NCI-H2171 treated with DMSO at 0.1 percent for 48 hours (cell line): ENCODE measurements at places on chromosomes 4 and X.

GRCh38 chr4:140257461-140258305 is 103.7 kb upstream of the MAML3 start:
- no peak for DNase-seq

- no peak for DNase-seq
Measured at GRCh38 chr4:151876381-151876988, 115.7 kb upstream of the GATB start.

DNA sequence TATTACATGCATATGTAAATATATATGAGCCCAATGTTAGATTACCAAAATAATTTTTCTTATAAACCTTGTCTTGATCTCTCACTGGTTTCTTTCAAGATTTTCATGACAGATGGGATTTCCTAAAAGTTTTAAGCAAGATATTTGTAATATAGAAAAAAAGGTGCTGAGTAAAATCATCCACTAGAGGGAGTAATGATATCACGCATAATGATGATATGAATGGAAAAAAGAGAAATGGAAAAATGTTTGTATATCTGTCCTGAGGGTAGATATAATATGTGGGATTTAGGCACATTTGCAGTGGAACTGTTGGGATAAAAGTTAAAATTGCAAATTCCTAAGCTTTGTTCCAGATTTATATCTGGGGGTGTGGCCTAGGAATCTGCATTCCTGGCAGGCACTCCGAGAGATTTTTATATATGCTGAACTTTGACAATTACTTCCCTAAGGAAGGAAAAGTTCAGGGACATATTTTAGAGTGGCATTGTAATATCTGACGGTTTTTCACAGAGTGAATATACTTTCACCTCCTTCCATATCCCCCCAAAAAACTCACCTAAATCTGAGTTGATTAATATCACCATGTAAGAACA is 60.5 kb downstream of the TMA16 start:
- peak; percentile 2 for DNase-seq

GRCh38 chr4:147550626-147551246 is 66.5 kb upstream of the TMEM184C start:
- DNase-seq, result no peak

GRCh38 chrX:55489314-55490009 is at the start of gene USP51:
TSS of gene USP51 (minus strand) at chrX:55489848. CDS start at chrX:55488939, 909 bp downstream.
- no peak for DNase-seq

- DNase-seq, result peak; percentile 56
Measured at GRCh38 chr4:52103319-52103718, 52.2 kb downstream of the SPATA18 start.

GRCh38 chr4:140308366-140309123 is 64.9 kb upstream of the SCOC start:
- DNase-seq, result peak; percentile 51

GRCh38 chrX:13506574-13506973 is 62.8 kb upstream of the EGFL6 start:
- peak; percentile 24 for DNase-seq

DNA sequence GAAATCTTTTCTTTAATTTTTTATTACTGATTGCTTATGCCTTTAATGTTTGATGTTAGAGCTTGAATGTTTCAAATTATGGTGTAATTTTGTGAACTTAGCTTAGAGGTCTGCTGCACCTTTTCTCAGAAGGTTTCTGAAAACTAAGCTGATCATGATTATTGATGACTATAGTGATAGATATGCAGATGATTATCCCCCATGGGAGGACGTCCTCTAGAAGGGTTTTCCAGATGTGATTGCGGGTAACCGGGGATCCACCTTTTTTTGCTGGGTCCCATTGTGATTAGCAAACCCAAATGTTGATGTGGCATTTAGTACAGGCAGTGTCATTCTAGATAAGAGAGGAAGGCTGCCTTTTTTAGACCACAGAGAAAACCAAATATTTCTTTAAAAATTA is 272.9 kb downstream of the FBXO8 start:
- no peak for DNase-seq

DNA sequence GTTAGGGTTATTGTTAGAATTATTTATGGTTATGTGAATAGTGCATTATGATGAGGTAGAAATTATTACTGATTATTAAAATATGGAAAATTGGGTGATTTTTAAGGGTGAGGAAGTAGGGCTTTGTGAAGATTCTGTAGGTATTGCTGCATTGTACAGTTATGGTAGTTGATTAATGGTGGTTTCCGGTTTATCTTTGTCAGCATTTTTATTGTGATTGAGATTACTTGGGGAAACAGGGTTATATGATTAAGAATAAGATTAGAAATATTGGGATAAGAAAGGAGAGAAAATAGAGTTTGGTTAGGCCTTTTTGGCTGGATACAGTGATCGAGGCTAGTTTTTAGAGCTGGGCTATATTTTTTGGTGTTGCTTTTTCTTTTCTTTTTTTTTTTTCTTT is 8.6 kb upstream of the IGBP1 start:
- no peak for DNase-seq

DNA sequence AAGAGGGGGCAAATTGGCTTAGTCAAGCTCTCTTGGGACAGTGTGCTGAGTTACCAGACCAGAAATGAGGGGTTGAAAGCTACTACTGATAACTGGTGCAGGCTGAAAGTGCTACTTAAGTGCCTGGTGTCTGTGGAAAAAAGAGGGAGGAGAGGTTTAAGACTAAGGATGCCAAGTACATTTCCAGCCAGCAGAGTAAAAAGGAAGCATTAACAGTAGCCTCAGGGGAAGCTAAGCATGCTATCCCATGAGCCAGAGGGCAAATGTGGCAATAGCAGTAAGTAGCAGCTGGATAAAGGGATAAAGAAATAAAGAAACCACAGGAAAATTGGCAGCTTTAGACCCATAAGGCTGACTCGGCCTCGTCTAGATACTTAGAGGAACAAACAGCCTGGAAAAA is 196.3 kb upstream of the MAB21L2 start:
- peak; percentile 46 for DNase-seq

GRCh38 chr4:185002784-185003183 is 15.5 kb upstream of the HELT start:
- DNase-seq, result no peak

GRCh38 chr4:48047896-48048295 is 31.3 kb downstream of the NIPAL1 start:
- no peak for DNase-seq

GRCh38 chr4:151865312-151865711 is 104.5 kb upstream of the GATB start:
- DNase-seq, result peak; percentile 85

DNA sequence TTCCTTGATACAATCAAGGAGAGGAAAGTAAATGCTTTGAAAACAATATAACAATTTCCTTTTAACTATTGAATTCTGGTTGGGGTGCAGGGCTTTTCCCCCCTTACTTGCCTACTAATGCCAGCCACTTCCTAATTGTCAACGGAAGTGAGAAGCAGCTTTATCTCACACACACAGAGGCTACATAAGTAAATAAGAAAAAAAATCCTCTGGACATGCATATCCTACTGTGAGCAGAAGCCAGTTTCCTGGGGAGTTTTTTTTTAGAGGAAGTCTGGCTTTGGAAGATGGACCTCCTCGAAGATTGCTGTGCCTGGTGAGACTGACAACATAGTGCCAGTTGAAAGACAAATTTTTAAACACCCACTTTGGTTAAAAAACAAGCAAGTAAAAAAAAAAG is 180.6 kb downstream of the OPHN1 start:
- DNase-seq, result no peak

DNA sequence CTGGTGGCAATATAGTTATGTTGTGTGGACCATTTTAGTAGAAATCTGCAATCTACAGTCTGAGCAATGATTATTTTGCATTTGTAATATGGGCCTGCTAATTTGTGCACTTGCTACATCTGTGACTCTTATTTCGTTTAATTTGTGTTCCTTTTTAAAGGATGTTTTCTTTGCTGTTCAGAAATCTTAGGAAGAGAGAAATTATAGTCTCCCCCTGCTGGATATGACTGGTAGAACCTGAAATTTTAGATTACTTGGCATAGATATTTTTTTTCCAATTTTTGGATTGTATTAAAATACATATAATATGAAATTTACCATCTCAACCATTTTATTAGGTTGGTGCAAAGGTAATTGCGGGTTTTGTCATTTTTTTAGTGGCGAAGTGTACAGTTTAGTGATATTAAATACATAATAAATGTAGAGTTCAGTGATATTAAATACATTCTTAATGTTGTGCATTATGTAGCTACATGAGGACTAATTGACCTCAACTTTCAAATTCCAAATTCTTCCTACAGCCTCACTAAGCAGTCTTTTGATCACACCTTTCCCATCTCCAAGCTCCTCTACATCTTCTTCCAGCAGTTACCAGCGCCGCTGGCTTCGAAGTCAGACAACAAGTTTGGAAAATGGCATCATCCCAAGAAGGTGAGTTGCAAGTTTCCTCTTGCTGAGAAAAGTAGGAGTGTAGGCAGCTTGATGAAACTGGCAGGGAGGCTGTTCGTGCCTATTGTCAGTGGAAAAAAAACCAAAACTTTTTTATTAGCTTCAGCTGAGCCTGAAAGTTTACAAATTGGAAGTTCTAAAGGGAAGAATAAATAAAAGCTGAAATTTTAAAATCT is 82.2 kb downstream of the FNIP2 start:
- peak; percentile 6 for DNase-seq

DNA sequence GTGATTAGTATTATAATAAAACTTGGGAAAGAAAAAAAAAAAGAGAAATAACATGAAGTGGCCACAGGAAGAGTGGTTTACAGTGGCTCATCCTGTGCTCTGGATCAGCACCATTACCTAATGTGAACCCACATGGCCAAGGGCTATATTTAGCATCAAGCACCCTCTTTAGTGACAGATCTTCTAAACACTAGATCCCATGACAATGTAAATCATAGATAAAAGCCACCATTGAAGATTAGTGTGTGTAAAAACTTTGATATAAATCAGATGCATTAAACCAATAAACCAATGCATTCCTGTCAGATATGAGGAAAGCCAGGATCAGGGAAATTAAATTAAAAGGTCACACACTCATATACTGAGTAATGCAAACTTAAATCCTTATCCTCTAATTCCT is 400.6 kb upstream of the MAGEB18 start:
- DNase-seq, result no peak

DNA sequence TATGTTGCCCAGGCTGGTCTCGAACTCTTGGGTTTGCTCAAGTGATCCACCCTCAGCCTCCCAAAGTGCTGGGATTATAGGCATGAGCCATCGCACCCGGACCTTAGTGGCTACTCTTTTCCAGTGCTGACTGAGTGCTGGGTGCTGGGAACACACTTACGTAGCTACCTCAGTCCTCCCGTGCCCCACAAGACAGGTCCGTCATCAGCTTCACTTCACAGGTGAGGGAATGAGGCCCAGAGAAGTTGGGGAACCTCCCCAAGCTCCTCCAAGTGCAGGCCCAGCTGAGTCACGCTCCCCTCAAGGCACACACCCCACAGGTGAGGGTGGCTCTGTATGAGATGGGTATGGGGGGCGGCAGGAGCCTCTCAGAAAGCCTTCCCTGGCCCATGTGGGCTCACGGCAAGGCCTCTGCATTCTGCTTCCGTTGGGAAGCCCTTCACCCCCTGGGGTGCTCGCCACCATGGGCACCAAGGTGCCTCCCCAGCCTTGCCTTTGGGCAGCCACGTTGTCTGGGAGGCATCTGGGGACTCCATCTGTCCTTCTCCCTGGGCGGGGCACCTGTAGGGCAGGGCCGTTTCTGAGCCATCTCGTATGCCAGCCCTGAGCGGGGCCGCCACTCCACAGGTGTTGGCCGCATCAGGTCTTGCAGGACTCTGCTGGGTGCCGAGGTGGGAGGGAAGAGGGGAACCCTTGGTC is 28.4 kb downstream of the NSG1 start:
- DNase-seq, result no peak

DNA sequence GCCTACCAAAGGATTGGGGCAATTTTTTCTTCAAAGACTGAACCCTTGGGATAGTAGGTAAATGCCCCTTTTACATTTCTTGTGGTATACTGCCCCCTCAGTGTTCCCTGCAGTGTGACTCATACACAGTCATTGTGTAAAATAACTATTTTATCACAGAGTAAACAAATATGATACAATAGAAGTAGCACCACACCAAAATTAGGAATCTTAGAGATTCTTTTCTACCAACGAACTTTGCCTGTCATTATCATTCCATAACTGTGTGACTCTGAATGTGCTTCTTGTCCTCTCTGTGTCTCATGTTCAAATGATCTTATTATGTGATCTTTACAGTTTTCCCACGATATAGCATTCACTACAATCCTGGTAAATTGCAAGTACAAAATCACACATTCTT is 517.0 kb downstream of the ZIC3 start:
- no peak for DNase-seq

- no peak for DNase-seq
Measured at GRCh38 chr4:174216799-174217272, 66.6 kb downstream of the FBXO8 start.

GRCh38 chrX:144946666-144947065 is 300.6 kb upstream of the SPANXN1 start:
- no peak for DNase-seq

- no peak for DNase-seq
Measured at GRCh38 chr4:101014417-101014816, 332.9 kb downstream of the PPP3CA start.

DNA sequence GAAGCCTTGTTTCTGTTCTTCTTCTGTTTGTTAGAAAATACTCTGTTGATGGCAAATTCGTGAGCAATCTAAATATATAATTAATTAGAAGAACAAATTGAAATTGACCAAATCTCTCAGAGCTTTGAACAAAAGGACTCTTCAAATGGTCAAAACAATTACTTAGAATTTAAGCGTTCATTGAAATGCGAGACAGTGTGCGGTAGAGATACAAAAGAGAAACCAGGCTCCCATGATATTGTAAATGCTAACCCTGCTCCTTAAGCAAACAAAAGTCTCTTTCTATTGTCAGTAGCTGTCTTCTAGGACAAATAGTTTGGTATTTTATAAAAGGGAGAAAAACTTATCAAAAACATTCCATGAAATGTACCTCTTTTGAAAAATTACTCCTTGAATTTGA is 453.4 kb upstream of the MAGEB2 start:
- no peak for DNase-seq
